NCI-H1694 (cell line): ENCODE measurements at places on chromosomes 6 and 20.

DNA sequence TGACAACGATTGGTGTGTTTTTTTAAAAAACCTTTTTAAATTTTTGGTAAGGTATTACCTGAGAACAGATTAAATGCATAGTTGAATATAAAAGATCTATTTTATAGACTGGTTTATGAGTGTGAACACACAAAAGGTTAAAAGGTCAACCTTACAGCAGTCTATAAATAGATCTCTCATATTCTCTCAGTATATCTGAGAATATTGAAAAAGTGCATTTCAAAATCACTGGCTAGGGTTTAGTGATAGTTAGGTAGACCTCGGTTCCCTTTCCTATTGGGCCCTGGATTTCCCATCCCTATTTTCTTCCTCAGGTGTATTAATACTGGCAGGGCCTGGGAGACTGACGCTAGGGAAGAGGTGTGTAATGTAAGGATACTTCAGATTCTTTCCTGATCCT is 723 bp upstream of the ZNF451 start:
- DNase-seq, result no peak

DNA sequence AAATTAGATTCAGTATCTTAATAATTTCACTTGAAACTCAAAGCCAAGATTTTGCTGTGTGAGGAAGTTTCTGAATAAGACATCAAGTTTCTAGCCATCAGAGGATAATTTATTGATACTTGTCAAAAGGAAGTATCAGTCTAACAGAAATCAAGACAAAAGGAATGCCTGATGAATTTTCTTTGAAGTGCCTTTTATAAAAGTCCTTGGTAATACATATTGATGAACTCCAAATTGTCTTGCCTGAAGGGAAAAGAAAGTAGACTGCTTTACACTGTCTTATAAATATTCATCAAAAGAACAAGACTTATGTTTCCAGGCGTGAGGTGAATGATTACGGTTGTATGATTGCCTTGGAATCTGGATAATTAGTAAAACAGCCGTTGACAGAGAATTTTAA is 986.0 kb upstream of the MAP3K7 start:
- no peak for DNase-seq

- no peak for DNase-seq
Observed at GRCh38 chr6:57075092-57075491, 14.9 kb upstream of the ZNF451 start.

GRCh38 chr6:85362652-85363310 is 87.1 kb upstream of the NT5E start:
- DNase-seq, result no peak

DNA sequence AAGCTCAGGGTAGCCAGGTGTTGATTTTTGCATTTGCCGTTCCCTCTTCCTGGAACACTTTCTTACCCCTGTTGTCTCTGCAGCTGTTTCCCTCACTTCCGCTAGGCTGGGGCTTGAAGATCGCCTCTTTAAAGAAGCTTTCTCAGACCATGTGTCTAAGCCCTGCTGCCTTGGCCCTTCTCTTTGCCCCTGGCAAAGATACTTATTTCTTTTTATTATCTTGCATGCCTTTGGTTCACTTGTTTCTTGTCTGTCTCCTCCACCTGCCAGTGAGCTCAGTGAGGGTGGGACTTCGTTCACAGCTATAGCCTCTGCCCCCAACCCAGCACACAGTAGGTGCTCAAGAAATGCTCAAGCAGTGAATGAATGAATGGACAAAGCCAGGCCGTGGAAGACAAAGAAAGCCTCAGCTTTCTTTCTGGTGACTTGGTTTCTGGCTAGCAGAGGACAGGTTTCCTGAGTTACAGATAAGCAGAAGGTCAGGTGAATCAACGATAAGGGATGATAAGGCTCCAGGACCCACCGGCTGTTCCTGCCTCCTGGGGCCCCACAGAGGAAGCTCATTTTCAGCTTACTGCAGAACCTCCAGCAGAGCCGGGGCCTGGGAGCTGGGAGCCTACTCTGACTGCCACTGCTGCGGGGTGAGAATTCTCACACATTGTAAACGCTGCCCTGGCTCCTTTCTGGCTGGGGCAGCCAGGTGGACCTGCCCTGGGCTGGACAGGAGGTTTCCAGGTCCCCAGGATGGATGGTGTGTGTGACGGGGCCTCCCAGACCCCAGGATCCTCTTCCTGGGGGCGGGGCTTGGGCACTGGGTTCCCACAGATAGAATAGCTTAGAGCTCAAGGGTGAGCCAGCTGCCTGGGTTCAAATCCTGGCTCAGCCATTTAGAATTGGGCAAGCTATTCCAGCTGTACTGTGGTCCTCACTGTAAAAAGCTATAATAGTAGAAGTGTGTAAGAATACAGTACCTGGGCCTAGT is 29.8 kb downstream of the SNAI1 start:
- no peak for DNase-seq

DNA sequence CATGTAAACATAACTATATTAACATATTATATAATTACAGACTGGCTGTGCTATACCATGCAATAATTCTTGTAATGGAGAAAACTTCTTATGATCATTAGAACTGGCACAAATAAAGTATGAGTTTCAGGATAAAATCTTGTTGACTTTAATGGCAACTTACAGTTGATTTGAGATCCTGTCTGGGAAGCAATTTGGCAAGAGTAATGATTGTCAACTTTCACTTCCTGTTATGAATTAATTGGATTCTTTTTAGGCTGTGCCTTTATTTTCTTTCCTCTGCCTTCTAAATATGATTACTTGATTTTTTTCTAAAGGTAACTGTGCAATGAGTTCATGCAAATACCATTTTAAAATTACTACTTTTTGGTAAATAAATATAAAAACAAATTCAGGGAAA is 158.1 kb upstream of the B3GAT2 start:
- DNase-seq, result no peak

DNA sequence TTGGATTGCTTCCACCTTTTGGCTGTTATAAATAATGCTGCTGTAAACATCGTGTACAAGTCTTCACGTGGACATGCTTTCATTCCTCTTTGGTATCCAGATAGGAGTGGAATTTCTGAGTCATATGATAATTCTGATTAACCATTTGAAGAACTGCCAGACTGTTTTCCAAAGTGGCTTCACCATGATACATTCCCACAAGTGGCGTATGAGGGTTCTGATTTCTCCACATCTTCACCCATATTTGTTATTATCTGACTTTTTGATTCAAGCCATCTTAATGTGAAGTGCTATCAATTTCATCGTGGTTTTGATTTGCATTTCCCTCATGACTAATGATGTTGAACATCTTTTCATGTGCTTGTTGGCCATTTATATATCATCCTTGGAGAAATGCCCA is 2.9 kb upstream of the SNRPB start:
- DNase-seq, result no peak

DNA sequence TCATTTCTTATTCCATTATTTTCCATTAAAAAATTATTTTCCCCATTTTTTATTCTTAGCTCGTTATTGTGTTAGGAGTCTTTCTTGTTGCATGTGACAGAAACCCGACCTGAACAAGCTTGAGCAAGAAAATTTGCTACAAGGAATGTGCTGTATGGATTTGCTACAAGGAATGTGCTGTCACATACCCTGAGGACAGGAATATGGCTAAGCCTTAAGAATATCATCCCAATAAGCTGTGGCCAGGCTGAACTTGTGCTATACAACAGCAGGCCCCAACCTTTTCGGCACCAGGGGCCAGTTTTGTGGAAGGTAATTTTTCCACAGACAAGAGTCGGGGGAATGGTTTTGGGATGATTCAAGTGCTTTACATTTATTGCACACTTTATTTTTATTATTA is 114.0 kb downstream of the TRMT11 start:
- DNase-seq, result no peak

- DNase-seq, result no peak
Observed at GRCh38 chr6:37135835-37136694, 33.9 kb upstream of the PIM1 start.

GRCh38 chr6:123909989-123910388 is 106.3 kb downstream of the NKAIN2 start:
- no peak for DNase-seq

GRCh38 chr20:63060057-63060991 is 53.6 kb upstream of the BHLHE23 start:
- peak; percentile 88 for DNase-seq

DNA sequence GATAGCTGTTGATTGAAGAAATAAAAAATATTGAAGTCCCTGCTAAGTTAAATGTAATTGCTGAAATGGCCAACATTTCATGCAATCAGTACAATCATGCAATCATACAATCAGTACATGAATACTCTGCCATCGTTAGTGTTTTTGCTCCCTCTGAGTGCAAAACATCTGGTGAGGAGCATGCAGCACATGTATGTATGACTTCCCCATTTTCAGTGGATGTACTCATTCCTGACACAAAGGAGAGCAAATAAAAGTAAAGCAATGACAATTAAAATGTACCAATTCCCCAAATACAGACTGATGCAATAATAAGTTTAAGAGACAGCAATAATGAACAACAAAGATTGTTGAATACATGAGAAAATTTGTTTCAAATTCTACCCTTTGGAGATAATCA is 140.7 kb downstream of the PLCB1 start:
- DNase-seq, result no peak

DNA sequence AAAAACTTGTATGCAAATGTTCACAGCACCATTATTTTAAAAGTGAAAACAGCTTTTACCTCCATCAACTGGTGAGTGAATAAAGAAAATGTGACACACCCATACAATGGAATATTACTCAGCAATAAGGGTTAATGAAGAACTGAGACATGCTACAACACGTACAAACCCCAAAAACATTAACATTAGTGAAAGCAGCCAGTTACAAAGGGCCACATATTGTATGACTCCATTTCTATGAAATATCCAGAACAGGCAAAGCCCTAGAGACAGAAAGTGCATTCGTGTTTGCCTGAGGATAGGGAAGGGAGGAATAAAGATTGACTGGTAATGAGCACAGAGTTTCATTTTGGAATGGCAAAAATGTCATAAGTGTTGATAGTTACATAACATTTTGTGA is 21.5 kb downstream of the EPM2A start:
- DNase-seq, result no peak

GRCh38 chr6:119894811-119895210 is 545.2 kb upstream of the MAN1A1 start:
- DNase-seq, result no peak

DNA sequence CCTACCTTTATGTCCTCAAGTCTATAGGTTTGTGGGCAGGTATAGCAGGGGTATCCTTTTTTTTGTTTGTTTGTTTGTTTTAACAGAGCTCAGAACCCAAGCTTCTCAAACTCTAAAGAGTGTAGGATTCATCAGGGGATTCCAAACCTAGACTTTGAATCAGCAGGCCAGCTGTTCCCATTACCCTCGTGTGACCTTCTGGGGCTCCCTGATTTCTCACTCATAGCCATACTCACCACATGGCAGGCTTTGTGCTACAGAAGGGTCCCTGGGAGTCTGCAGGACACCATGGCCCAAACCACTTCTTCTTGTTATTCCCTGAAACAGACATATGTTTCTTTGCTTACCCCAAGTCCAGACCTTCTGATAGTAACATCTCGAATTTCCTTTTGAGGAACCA is 350.8 kb upstream of the TSHZ2 start:
- no peak for DNase-seq
